CD14-positive monocyte (primary cell): ENCODE measurements at places on chromosomes 5 and 9. TPM values are rescaled to one million over a fixed set of nuclear protein-coding genes. Genes with fewer than 3 reads are reported as not detected.
A peak's percentile ranks its signal among the peaks of the same experiment; 100 is the strongest.

The ELAVL2 gene
- not detected for polyA plus RNA-seq

The NR2F1-AS1 gene
- not detected for polyA plus RNA-seq

The PRDM9 gene
- not detected for polyA plus RNA-seq

The SPATA31C1 gene
- polyA plus RNA-seq: not detected

The PPP2R2B gene
- polyA plus RNA-seq: 0.08 TPM

GRCh38 chr5:132272311-132273210, 15.1 kb downstream of the PDLIM4 start:
- DNase-seq: peak; percentile 56

GRCh38 chr5:77709993-77710685, 66.0 kb downstream of the TBCA start:
- no peak for DNase-seq

GRCh38 chr9:2623288-2624050, 1.9 kb downstream of the VLDLR start:
- DNase-seq: no peak

GRCh38 chr5:7117961-7118360, 278.0 kb upstream of the ADCY2 start:
- DNase-seq: no peak

- DNase-seq: no peak
Observed at GRCh38 chr5:154506049-154506715, 28.2 kb upstream of the HAND1 start.

- DNase-seq: no peak
Observed at GRCh38 chr9:4287386-4287785, 12.5 kb downstream of the GLIS3 start.

- DNase-seq: no peak
Observed at GRCh38 chr5:130126746-130127145, 222.5 kb downstream of the CHSY3 start.

GRCh38 chr5:81552852-81553566, 159.1 kb upstream of the ACOT12 start:
- no peak for DNase-seq
